ENCODE measurements at places on chromosomes 5 and 9.
A peak's percentile ranks its signal among the peaks of the same experiment; 100 is the strongest.

GRCh38 chr9:130981002-130981755 is 27.8 kb upstream of the LAMC3 start:
- DNase-seq = peak; percentile 58

GRCh38 chr5:79844571-79844970 is 146.5 kb downstream of the MTX3 start:
- no peak for DNase-seq

DNA sequence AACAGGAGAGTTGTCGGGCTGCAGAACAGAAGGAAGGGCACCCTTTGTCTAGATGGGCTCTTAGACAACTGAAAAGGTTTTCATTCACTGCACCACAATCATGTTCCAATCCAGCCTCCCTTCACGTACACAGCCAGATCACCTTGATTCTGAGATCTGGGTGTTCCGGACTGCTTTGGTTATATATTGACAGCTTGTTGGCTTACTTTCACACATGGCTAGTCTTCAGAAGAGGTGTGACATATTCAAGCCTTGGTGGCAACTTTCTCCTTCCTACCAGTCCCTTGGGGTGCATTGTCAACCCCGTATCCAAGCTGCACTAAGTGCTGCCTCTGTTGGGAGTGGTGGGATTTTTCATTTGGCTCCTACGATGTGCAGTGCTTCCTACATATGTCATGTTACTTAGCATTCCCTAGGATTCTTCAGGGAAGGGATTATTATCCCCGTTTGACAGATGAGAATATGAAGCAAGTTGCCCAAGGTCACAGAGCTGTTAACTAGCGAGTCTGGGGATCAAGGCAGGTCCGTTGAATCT is 100.6 kb downstream of the LIFR start:
- DNase-seq = no peak

DNA sequence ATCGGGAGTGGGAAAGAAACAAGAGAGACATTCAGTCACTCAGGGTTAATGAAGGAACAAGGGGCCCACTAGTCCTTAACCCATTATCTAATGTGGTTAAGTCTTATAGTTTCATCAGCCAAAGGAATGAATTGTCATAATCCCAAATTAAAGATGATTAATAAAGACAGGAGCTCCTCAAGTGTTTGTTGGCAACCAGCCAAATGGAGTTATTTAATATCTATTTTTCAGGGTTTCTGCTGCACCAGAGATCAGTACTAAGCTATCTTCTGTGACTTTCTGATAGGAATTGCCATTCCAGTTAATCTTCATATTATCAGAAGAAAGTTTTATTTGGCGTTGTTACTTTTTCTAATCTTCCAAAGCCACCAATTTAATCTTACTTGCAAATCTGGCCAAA is 34.0 kb upstream of the FCHO2 start:
- peak; percentile 48 for DNase-seq

- DNase-seq = no peak
These were observed 180.2 kb downstream of the DENND1A start for GRCh38 chr9:123749580-123750202.

- no peak for DNase-seq
These were observed 254.3 kb downstream of the CDH12 start for GRCh38 chr5:22598796-22599195.

DNA sequence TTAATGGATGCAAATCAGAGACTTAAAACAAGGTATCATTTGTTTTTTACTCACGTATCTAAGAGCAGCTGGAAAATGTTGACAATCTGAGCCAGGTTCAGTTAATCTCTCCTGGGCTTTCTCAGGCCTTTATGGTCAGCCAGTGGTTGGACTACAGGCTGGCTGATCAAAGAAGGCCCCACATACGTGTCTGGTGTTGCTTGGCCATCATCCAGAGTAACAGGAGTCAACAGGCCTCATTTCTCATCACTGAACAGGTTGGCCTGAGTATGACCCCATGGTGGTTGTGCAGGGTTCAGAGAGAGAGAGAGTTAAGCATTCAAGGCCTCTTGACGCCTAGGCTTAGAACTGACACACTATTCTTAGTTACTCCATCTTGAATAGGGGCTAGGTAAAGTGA is 97.0 kb upstream of the VLDLR start:
- no peak for DNase-seq

DNA sequence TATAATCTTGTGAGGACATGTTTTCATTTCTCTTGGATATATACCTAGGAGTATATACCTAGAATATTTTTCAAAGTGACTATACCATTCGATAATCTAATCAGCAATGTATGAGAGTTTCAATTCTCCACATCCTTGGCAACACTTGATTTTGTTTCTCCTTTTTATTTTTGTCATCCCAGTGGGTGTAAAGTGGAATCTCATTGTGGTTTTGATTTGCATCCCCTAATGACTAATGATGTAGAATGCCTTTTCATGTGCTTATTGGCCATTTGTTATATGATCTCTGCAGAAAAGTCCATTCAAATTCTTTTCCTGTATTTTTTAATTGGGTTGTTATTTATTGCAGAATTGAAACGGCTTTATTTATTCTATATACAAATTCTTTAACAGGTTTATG is 15.2 kb downstream of the ZCCHC9 start:
- DNase-seq = no peak

DNA sequence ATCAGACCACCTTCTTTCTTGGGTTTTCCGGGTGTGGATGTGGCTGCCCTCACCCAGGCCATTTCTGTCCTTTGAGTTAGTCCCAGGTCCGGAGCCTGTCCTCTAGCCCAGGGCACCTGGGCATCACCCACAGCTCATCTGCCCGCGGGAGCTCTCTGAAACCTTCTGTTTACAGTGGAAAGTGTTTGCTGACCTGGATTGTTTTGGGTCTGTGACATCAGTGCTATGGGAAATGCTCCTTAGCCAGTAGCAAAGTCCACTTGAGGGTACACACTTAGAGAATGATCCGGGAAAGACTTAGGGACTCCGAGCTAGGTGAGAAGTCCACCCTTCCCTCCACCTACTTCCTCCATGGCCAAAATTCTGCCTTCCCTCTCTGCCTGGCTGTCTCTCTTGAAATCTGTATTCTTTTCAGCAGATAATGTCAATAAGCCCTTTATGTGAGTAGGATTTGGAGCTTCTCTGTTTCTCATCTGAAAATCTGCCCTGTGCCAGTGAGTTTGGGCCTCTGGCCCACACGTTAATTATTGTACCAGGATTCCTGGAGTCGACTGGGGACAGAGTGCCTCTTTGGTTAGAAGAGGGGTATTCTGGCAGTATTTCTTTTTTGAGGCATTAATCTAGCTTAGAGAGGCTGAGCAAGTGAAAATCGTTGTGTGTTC is 19.9 kb downstream of the ABLIM3 start:
- DNase-seq = no peak

DNA sequence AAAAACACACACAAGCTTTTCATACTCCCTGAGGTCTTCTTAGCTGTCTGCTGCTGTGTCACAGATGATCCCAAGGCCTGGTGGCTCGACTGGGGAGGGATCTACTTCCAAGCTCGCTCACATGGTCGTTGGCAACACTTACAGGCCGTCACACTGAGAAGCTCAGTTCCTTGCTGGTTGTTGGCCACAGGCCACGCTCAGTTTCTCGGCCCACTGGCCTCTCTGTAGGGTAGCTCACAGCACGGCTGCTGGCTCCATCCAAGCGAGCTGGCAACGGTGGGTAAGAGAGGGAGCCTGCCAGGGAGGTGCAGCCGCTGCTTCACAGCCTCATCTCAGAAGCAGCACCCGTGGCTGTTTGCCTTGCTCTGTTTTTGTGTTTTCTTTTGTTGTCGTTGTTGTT is 43.8 kb upstream of the GFPT2 start:
- DNase-seq = no peak

- DNase-seq = no peak
These were observed 26.9 kb downstream of the ADAM19 start for GRCh38 chr5:157548513-157549282.

GRCh38 chr9:113817171-113817570 is 58.9 kb upstream of the ZNF618 start:
- DNase-seq = no peak

DNA sequence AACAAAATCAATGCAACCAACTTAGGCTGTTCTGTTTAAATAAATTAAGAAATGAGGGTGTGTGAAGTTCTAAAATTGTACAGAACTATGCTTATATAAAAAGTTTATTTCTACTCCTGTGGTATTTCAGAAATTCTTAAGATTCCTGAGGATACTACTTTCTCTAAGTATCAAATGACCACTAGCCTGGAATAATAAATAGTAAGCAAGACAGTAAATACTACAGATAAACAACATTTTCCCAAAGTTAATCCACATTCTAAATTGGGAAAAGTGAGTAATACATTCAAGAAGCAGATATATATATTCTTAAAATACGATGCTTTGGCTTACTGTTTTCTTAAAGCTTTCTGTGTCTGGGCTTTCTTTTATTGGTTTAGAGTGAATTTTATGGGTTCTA is 29.5 kb downstream of the CCNH start:
- no peak for DNase-seq

DNA sequence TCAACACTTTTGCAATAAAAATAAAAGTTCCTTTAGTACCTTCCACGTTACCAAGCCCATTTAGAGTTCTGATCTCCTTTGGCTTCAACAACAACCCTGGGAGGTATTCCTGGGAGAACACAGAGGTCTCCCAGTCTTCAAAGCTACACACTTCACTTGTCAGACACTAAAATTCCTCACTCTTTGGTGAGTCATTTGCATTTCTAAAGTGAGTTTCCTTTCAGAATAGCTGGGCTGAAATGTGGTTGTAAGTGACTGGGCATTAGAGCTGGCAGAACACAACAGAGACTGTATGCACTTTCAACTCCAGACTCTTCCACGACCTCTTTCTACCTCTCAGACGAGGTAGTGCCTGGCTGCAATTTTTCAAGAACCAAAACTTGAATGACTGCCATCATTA is 11.5 kb upstream of the F2RL1 start:
- no peak for DNase-seq

- DNase-seq = no peak
These were observed 10.3 kb downstream of the ITGA2 start for GRCh38 chr5:52999344-52999949.

DNA sequence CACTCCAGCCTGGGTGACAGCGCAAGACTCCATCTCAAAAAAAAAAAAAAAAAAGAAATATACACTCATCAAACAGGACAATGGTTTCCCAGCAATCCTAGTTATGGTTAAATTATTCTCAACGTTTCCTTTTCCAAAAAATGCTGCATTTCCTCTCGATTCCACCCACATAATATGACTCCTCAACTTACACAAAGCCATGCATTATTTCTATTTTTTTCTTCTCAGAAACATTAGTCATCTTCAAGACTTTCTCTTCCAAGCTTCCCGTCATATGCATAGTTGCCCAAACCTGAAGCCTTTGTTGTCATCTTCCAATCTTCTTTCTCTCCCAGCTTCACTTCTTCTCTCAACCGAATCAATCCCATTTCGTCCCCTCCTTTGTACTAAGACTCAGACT is 61.4 kb upstream of the RANBP6 start:
- DNase-seq = no peak

DNA sequence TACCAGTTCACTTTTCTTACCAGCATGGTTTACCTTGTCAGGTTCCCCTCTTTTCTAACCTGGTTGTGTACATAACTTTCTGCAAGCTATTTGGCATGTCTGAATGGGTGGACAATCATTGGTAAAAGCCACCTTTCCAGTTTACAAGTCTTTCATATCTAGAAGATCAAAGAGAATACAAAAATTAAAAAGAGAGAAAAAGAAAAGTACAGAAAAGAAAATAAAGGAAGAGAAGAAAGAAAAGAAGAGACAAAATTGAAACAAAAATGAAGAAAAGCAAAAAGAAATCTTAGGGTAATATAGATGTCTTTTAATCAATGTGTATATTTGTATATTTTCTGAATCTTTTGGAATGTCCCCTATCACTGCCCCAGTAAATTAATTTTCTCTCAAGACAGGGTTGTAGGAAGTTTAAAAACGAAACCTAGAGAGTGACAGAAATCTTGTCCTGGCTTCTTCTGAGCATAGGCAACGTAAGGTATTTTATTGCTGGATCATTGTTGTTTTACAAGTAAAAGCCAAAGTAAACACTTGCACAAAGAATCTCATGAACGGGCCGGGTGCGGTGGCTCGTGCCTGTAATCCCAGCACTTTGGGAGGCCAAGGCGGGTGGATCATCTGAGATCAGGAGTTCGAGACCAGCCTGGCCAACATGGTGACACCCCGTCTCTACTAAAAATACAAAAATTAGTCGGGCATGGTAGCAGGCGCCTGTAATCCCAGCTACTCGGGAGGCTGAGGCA is 98.7 kb upstream of the IFNE start:
- no peak for DNase-seq

DNA sequence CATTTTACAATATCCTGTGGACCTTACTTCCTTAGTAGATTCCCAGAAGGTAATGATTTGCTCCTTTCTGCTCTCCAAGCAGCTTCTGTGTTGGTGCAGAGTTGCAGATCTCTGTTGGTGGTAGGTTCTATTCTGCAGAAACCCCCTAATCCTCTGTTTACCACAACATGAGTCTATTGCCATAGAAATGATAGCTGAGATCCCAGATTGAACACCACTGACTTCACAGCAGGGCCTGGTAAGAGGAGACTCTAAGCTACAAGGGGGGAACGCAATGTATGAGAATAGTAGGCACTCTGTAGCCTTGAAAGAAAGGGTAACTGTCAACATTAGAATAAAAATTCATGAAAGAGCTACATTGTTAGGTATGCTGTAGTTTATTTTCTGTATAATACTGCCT is 59.5 kb downstream of the MUSK start:
- no peak for DNase-seq

DNA sequence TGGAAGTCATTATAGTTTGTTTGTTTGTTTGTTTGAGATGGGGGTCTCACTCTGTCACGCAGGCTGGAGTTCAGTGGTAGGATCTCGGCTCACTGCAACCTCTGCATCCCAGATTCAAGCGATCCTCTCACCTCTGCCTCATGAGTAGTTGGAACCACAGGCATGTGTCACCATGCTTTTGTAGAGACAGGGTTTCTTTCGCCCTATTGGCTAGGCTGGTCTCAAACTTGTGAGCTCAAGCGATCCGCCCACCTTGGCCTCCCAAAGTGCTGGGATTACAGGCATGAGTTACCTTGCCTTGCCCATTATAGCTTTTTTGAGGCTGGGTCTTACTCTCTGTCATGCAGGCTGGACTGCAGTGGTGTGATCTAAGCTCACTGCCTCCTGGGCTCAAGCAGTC is 28.8 kb downstream of the NSD1 start:
- DNase-seq = no peak

DNA sequence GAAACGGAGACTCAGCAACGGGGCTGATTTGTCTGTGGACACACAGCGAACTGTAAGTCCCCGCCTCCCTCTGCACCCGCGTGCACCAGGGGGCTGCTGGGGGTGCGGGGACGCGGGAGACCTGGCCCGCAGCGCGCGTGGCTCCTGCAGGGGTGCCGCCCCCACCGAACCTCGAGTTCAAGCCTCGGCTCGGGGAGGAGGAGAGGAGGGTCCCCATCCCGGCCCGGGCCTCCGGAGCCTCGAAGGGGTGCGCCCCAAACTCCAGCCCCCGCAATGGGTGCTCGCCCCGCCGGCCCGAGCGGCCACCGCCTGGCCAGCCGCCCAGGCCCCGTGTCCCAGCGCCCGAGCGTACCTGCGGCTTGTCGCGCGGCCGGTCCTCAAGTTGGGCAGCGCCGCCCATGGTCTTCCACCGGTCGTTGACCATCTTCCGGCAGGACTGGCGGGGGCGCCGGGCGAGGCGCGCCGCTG is 829 bp downstream of the FIBCD1 start:
- no peak for DNase-seq

Measured in NCI-H1417 (cell line).